ENCODE measurements at places on chromosomes 12 and 14.
A peak's percentile ranks its signal among the peaks of the same experiment; 100 is the strongest.

- DNase-seq: no peak
Measured at GRCh38 chr12:9381619-9382018, 173.4 kb upstream of the PZP start.

GRCh38 chr14:50825307-50825706 lies 5.7 kb downstream of the NIN start:
- no peak for DNase-seq

DNA sequence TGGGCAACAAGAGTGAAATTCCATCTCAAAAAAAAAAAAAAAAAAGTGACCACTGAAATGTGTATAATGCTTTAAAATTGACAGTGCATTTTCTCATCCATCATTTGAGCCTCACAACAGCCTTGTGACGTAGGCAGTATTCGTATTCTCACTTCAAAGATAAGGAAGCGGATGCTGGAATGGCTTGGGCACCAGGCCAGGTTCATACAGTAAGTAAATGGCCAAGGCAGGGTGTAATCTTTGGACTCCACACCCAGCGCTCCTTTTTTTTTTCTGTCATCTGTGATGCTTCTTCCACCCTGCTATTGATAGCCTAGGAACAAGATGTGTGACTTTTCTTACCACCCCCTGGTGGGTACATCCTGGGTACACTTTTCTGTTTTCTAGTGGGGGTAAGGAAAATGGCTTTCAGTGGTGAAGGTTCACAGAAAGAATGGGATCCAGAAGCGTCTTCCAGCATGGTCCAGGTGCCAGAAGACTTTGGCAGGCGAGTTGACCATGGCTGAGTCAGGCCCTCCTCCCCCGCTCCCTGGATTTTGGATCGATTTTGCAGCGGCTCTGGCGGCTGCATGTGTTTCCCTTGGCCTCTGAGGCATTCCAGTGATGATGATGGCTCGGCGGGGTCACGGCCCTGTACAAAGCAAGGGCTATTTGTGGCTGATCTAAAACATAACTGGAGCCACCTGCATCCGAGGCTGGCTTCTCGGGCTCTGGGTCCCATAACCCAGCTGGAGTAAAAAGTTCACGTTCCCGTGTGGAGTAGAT lies 110.6 kb downstream of the CACNA1C start:
- DNase-seq: peak; percentile 72

DNA sequence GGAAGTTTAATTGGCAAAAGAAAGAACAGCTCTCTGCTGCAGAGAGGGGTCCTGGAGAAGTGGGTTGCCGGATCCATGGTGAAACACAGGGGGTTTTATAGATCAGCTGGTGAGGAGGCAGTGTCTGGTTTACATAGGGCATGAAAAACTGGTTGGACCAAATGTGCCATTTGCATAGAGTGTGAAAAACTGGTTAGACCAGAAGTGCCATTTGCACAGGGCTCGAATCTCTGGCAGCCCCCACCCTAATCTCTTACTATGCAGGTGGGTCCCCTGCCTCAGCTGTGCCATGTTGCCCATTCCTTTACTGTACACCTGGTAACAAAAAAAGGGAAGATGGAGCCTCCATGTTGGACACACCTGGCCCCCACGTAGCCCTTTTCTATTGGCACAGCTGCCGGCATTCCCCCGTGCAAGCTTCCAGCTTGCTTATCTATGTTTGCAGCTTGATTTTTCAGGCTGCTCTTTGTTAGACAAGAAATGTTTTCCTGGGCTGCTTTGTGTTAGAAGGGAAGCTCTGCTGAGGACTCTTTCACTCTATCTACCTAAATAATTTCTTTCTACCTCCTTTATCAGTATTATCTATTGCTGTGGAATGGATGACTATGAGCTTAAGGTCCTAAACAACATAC lies 61.1 kb upstream of the TMEM132D start:
- DNase-seq: no peak

DNA sequence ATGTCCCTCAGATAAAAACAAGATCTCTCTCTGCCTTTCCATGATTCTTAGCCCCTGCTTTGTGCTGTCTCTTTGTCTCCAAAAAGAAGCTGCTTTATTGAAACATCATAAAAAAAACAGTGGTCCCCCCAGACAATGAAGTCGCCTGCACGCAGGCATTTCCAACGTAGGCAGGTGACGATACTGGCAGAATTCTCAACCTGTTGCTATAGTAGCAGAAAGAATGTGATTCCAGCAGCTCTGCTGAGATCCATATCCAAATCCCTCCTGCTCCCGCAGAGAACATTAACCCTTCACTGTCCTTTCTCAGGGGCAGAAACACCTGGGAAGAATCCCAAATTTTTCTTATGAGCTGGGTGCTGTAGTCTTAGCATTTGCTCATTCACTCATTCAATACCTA lies 84.8 kb downstream of the STON2 start:
- no peak for DNase-seq

GRCh38 chr12:52423035-52423434 lies 11.1 kb downstream of the KRT75 start:
- DNase-seq: no peak

GRCh38 chr12:114166362-114166761 lies 200.2 kb upstream of the RBM19 start:
- peak; percentile 5 for DNase-seq

GRCh38 chr12:93086288-93086727 lies 157.2 kb upstream of the EEA1 start:
- no peak for DNase-seq

DNA sequence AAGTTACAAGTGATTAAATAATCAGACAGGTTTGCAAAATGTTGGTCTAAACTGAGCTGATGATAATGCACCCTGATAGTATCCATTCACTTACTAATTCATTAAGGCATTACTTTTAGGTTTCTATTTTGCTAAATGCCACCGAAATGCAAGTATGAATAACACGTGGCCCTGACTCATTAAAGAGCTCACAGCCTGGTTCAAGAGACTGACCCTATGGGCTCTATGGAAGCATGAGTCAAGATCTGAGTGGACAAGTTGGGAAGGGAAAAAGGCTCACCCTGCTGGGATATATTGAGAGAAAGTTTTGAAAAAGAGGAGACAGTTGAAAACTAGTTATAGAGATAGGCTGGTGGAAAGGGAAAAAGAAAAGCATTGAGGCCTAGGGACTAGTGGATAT lies 14.8 kb upstream of the LRRC9 start:
- peak; percentile 62 for DNase-seq

DNA sequence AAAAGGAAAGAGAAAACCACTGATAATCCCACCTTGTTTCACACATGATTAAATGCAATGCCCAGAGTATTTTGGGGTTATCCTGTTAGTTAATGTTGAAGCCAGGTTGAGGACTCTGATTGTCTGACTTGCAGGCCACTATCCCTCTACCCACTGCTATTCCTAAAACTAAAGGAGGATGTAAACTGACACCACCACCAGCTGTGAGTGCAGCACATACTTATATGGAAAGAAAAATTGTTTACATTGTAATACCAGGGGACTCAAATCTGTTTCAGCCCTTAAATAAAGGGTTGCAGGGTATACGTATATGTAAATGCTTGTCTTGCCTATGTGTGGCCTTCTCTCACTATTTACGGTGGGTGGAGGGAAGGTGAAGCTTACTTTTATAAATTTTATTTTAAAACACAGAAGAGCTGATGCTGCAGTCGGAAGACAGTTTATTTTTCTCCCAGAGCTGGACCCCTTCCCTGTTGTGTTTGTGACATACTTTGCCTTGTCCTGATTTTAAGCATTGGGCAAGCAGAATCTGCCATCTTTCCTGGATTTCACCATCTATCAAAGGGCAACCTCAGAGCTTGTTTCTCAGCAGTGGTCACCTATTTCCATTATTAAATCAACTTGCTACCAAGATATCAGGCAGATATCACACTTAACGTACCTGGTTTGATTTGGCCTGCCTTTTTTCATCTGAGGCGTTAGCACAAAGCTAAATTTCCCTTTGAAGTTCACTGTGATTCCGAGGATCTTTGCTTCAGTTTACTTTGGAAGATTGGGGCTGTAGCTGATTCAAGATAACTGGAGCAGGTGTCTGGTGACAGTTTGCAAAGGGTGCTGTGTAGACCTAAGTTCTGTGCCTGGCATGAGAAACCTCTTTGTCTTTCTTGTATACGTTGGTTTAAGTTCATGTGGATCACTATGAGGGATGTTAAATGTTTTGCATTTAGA lies 25.2 kb downstream of the DAAM1 start:
- peak; percentile 48 for DNase-seq

GRCh38 chr12:43312991-43313505 lies 239.0 kb downstream of the ADAMTS20 start:
- no peak for DNase-seq
